ENCODE measurements at places on chromosomes 4 and X.
A peak's percentile ranks its signal among the peaks of the same experiment; 100 is the strongest.

- DNase-seq = no peak
Observed at GRCh38 chr4:105210916-105211315, 64.2 kb downstream of the TET2 start.

GRCh38 chr4:111572470-111572869, 572.8 kb upstream of the FAM241A start:
- DNase-seq = no peak

DNA sequence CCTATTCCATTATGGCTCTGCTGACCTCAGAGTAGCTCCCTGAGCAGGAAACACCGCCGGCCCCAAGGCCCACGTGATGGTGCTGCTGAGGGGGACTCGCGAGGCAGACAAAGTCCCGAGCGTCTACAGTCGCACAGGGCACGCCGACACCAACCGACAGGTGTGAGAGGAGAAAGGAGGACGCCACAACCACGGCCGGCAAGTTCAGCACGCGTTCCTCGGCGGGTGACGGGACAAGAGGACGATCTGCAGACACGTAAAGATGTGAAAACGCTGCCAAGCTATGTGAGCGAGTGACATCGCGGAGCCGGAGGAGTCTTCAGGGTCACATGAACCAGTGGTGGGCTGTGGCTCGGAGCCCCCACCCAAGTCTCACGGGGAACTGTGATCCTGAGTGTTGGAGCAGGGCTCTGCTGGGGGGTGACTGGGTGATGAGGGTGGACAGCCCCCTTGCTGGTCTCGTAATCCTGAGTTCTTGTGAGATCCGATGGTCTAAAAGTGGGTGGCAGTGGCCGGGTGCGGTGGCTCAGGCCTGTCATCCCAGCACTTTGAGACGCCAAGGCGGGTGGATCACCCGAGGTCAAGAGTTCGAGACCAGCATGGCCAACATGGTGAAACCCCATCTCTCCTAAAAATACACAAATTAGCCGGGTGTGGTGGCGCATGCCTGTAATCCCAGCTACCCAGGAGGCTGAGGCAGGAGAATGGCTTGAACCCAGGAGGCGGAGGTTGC, 34.0 kb downstream of the PPP2R3B start:
- no peak for DNase-seq

DNA sequence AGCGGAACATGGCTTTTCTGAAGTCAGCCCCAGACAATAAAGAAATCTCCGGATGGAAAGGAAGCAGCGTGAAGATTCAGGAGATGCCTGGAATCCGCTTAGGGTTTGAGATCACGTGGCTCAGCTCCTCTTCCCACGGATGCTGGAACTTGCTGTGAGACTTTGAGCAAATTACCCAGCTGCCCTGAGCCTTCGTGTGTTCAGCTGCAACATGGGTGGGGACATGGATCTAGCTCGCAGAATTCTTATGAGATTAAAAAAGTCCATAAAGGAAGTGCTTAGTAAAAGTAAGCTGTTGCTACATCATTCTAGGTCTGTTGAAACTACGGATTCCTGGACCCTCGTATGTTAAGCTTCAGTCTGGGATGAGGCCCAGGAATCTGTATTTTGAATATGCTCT, 55.7 kb upstream of the STIM2 start:
- peak; percentile 57 for DNase-seq

- DNase-seq = no peak
Observed at GRCh38 chrX:73944563-73944908, 359.4 kb upstream of the ZCCHC13 start.

- no peak for DNase-seq
Observed at GRCh38 chrX:135625995-135626394, 87.4 kb upstream of the CT45A1 start.

DNA sequence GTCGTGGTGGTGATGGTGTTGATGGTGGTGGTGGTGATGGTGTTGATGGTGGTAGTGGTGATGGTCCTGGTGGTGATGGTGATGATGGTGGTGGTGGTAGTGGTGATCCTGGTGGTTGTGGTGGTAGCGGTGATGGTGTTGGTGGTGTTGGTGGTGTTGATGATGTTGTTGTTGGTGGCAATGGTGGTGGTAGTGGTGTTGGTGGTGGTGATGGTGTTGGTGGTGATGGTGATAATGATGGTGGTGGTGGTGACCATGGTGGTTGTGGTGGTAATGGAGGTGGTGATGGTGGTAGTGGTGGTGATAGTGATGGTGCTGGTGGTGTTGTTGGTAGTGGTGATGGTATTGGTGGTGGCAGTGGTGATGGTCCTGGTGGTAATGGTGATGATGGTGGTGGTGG, 49.1 kb downstream of the TLR10 start:
- DNase-seq = no peak

DNA sequence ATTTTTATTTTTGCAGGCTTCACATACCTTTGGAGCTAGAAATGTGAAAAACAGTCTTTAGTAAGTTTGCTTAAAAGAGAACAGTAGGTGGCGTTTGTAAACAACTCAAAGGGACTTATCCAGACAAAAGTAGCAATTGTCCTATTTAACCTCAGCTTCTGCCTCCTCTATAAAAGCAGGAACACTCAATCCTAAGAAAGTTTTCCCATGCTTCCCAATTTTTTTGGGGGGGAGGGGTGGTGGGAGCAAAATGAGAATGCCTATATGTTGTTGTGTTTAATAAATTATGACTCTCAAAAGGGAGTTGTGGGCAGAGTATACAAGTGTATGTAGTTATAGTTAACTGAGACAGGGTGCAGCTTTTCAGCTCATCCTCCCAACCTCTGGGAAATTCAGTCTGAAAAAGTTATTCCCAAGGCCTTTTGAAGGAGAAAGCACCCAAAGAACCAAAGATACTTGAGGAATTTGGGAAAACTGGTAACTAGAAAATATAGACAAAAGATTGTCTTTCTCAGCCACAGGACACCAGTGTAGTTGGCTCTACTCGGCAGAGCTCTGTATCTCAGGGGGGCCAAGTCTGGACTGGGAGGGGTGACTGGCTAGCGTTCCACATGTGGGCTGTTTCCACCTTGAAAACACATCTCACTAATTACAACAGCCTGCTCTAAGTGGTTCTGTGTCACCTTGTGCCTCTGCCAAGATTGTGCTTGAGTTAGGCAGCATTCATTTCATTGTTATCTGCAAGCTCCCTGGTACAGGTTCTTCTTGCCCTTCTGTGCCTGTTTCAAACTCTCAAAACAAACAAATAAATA, 2.8 kb downstream of the SFRP2 start:
- no peak for DNase-seq

GRCh38 chr4:119898211-119898610, 168.4 kb downstream of the MAD2L1 start:
- no peak for DNase-seq
